ENCODE measurements at places on chromosomes 1 and 21. TPM values are rescaled to one million over a fixed set of nuclear protein-coding genes. Genes with fewer than 3 reads are reported as not detected.

DNA sequence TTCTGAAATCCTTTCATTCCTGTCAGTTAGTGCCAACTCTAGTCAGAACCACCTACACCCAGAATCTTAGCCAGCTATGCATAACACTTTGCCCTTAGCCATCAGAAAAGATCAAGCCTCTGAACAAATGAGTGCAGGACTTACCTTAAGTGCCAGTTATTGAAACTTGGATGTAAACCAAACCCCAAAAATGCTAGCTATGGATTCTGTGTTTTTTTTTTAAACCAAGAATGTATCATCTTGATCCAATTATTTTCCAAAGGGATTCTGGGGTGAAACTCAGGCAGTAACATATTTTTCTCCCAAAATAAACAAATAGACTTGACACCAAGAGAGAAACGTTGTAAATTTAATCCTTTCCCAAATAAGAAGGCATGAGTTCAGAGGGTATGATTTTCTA lies 538.6 kb upstream of the ADAMTS5 start:
- H3K27ac ChIP-seq, result no peak overlapping the region
- H3K27me3 ChIP-seq, result no peaks in the 10 kb centered on the region
- no peak overlapping the region for H3K4me3 ChIP-seq
- H3K36me3 ChIP-seq, result no peaks in the 10 kb centered on the region
- no peak for DNase-seq
- no peaks in the 10 kb centered on the region for H3K4me1 ChIP-seq

The MIXL1 gene
- total RNA-seq, result not detected

The FNBP1L gene
- 4.4 TPM for total RNA-seq

DNA sequence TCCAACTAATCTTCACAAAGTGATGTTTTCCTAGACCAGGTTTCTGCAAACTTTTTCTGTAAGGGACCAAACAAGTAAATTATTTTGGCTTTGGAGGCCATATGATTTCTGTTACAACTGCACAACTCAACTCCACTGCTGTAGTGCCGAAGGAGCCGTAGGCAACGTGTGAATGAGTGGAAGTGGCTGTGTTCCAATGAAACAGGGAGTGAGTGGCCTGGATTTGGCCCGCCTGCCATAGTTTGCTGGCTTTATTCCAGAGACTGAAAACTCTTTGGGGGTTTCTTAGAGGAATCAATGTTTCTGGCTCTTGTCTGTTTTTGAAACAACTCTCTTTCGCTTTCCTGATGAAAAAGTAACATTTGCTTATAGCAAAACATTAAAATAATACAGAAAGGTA lies 12.6 kb upstream of the ACTL8 start:
- H3K27ac ChIP-seq, result no peak overlapping the region
- no peak for DNase-seq
- H3K36me3 ChIP-seq, result no peaks in the 10 kb centered on the region
- no peaks in the 10 kb centered on the region for H3K4me1 ChIP-seq

The SPRR2D gene
- 3.9 TPM for total RNA-seq

The ZSWIM5 gene
- total RNA-seq, result 0.07 TPM

DNA sequence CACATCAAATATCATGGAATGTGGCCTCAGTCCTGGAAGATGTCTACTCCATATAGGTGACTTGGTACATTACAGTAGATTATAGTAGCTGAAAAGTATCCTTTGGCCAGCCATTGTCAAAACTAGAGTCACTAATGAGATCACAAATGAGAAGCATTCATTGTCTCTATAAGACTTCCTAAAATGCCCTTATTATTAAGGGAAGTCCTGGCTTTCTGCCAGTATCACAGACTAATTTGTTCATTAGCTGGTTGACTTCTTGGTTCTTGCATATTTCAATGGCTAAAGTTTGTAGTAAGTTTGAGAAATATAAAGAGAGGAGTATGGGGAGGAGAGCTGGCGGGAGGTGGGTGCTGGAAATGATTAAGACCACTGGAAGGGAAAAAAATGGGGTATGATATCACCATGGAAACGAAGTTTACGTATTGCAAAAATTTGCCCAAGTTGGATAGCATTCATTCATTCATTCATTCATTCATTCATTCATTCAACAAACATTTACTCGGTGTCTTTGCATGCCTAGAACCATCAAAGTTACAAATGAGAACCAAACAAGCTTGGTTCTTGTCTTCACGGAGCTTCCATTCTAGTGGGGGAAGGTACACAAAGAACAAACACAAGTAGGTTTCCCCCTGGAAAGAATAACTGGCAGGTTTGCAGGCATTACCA lies 11.7 kb upstream of the B3GALNT2 start:
- no peak for DNase-seq
- H3K27ac ChIP-seq, result no peak overlapping the region
- H3K27me3 ChIP-seq, result peaks cover 3% of the 10 kb centered on the region
- no peaks in the 10 kb centered on the region for H3K4me1 ChIP-seq
- no peaks in the 10 kb centered on the region for H3K36me3 ChIP-seq
- no peak overlapping the region for H3K4me3 ChIP-seq

The KLF17 gene
- not detected for total RNA-seq

DNA sequence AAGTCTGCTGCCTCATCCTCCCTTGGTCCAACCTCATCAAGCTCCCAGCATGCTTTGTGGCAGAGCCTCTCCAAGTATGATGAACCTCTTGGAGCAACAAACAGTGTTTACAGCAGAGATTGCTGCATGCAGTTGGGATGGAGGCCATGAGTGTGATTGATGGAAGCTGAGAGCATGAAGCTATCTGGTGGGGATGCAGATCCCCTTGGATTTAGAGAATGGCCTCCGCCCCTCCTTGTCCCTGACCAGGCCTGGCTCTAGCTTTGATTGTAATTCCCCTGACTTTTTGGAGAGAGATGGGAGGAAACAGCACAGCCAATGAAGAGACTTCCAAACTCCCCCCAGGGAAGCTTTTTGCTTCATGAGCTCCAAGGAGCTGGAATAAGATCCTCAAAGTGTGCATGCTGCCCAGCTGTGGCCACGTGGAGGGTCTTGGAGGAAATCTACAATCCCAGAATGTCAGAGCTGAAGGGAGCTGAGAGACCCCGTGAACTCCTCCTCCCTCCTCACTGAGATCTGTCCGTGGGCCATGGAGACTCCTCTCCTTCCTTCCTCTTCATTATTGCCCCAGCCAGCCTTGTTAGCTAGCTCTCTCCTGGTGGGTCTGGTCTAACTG lies 165.3 kb upstream of the USP24 start:
- no peak overlapping the region for H3K27ac ChIP-seq
- no peaks in the 10 kb centered on the region for H3K4me1 ChIP-seq
- DNase-seq, result no peak
- H3K27me3 ChIP-seq, result peaks cover 4% of the 10 kb centered on the region
- H3K4me3 ChIP-seq, result no peak overlapping the region

DNA sequence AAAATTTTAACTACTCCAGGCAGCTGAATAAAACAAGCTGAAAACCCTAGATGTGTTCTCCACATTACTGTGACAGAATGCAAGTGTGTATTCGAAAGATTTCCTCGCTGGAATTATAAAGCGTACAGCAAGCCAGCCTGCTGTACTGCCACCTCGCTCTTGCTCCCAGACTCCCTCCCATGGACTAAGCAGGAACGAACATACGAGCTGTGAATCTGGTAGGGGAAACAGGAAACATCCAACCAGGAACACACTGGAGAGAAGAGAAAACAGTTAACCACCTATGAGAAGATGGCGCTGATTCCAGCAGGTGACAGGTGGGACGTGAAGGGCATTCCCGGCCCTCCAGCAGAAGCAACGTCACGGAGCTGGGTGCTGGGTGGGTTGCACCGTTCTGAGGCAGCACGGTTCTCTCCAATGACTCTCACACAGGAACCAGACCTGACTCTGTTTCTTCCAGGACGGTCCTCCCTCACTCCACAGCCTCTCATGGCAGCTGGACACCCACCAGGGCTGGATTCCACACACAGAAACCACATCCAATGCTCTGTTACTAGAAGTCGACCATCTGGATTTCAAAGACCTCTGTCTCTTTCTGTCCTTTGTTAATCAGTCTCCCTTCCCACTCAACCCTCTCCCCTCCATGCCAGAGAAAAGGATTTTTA lies 219.2 kb downstream of the RERE start:
- no peak overlapping the region for H3K4me3 ChIP-seq
- H3K4me1 ChIP-seq, result no peaks in the 10 kb centered on the region
- no peak overlapping the region for H3K27ac ChIP-seq
- H3K27me3 ChIP-seq, result no peaks in the 10 kb centered on the region
- DNase-seq, result no peak

DNA sequence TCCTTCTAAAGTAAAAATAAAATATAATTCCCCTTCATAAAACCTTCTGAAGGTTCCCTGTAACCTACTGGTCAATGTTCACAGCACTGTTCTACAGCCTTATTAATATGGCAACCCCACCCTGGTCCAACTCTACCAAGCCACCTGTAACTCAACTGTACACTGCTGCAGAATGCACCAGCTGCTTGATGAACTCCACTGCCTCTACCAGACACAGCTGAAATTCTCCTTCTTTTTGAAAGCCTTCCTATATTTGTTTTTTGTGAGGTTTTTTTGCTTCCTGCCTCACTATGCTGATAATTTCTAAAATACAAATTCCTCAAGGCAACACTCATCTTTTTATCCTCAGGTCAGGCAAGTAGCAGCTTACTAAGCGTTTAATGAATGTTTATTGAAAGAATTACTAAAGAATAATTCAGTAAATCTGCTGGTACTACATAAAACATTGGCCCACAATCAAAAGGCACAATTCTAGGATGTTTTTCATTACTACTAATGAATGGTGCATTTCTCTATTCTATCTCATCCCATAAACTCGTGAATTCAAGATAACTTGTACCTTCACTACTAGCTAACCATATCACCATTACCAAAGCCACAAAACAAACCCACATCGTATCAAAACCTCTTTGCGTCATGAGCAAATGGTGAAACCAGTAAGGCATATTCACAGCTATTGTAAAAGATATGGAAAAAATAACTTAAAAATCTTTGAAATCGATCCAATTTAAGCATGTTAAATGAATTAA lies 2.4 kb downstream of the SSX2IP start:
- H3K4me1 ChIP-seq, result peaks cover 43% of the 10 kb centered on the region
- no peak for DNase-seq

The TIE1 gene
- total RNA-seq, result 0.31 TPM

The NBL1 gene
- total RNA-seq, result 3.4 TPM

- no peaks in the 10 kb centered on the region for H3K4me1 ChIP-seq
- no peak for DNase-seq
- H3K27me3 ChIP-seq, result 0 out of 3 replicates have a peak, but pooled peaks cover 4% of the 10 kb centered on the region
- no peak overlapping the region for H3K27ac ChIP-seq
- no peak overlapping the region for H3K4me3 ChIP-seq
Measured at GRCh38 chr1:111279144-111279543, 11.5 kb upstream of the CHIA start.

DNA sequence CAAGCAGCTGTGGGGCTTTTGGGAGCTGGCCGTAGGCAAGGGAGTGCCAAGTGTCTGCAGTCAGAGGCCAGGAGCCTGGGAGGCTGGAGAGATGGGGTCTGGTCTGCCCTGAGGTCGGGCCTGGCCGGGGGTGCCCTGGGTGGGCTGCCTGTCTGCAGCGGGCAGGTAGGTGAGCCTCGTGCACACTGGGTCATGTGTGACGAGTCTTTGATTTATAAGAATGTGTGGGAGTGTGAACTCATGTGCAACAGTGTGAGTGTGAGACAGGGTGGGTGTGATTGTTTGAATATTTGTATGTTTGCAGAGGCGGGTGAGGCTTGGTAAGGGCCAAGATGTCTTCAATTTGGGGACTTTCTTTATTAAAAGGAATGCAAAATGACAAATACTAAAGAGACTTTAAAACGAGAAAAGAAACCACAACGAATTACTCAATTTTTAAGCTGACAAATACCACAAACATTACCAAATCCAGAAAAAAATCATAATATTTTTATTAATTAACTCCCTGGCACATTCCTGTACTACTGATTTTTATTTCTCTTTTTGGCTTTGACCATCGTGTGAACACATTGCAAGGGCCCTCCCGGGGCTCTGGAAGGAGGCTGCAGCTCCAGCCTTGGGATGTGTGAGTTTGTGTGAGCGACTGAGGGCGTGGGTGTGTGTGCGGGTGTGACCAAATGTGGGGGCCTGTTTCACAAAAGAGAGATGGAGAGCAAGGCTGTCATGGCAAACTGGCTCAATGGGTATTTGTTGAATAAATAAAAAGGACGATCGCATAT lies 110.3 kb upstream of the WNT4 start:
- H3K27ac ChIP-seq, result no peak overlapping the region
- H3K4me1 ChIP-seq, result no peaks in the 10 kb centered on the region
- DNase-seq, result no peak
- no peak overlapping the region for H3K4me3 ChIP-seq
- H3K36me3 ChIP-seq, result no peaks in the 10 kb centered on the region

- DNase-seq, result no peak
- no peaks in the 10 kb centered on the region for H3K27me3 ChIP-seq
- H3K4me3 ChIP-seq, result no peak overlapping the region
- no peak overlapping the region for H3K27ac ChIP-seq
- peaks cover 2% of the 10 kb centered on the region for H3K36me3 ChIP-seq
Measured at GRCh38 chr1:179038528-179039281, 13.0 kb downstream of the FAM20B start.

DNA sequence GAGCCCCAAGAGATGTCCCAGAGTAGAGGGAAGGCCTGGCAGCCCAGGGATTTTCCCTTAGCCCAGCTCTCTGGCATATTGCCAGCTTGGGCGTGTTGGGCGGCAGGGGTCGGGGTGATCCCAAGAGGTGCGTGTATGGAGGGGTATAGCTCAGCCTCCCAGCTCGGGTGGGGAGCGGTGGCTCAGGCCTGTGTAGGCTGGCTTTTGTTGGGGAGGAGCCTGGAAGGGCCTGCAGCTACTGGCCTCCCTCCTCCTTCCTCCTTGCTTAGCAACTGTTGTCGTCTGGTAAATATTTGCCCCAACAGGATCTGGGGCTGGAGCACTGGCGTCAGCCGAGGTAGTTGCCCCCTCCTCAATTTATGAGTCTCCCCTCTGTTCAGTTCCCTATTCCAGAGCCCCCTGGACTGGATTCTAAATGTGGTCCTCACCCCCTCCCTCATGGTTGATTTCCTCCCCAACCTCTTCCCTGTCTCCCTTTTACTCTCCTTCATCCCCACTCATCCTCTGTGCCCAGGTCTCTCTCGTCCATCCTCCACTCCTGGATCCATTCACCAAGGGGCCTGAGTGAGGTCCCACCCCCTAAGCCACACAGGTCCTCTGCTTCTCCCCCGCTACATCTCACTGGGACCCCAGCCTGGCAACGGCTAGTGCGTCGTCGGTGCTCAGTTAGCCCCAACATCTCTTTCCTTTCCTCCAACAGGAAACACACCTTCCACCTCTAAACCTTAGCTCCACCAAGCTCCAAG lies 10.3 kb upstream of the LMNA start:
- no peak for DNase-seq
- no peaks in the 10 kb centered on the region for H3K36me3 ChIP-seq

GRCh38 chr21:45874716-45875415 lies 106.7 kb upstream of the COL6A1 start:
- H3K36me3 ChIP-seq, result no peaks in the 10 kb centered on the region
- H3K4me1 ChIP-seq, result peaks cover 3% of the 10 kb centered on the region
- H3K27me3 ChIP-seq, result peaks cover 79% of the 10 kb centered on the region
- DNase-seq, result no peak
- no peak overlapping the region for H3K4me3 ChIP-seq
